Left kidney (tissue), 8 donors: ENCODE measurements at places on chromosomes 12 and 14.
A peak's percentile ranks its signal among the peaks of the same experiment; 100 is the strongest.

GRCh38 chr12:108063192-108063591, 65.9 kb upstream of the WSCD2 start:
- DNase-seq = no peak

- DNase-seq = no peak
These were observed 288.0 kb upstream of the NPAS3 start for GRCh38 chr14:32650665-32651064.

DNA sequence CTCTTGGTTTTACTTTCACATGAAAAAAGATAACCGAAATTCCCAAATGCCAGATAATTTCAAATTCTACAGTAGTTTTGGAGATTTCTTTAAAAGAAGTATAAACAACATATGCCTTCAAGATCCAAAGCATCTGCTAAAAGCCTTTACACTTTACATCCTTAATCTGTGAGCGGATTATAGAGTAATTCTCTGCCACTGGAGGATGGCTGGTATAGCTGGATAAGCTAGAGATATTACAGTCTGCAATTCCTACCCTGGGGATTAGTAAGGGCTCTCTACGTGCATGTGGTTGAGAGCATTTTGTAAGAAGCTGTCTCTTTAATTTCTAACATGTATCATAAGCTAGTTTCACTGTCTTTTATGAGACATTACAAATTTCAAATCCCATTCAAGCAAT, 240.3 kb upstream of the HMGA2 start:
- DNase-seq = no peak

DNA sequence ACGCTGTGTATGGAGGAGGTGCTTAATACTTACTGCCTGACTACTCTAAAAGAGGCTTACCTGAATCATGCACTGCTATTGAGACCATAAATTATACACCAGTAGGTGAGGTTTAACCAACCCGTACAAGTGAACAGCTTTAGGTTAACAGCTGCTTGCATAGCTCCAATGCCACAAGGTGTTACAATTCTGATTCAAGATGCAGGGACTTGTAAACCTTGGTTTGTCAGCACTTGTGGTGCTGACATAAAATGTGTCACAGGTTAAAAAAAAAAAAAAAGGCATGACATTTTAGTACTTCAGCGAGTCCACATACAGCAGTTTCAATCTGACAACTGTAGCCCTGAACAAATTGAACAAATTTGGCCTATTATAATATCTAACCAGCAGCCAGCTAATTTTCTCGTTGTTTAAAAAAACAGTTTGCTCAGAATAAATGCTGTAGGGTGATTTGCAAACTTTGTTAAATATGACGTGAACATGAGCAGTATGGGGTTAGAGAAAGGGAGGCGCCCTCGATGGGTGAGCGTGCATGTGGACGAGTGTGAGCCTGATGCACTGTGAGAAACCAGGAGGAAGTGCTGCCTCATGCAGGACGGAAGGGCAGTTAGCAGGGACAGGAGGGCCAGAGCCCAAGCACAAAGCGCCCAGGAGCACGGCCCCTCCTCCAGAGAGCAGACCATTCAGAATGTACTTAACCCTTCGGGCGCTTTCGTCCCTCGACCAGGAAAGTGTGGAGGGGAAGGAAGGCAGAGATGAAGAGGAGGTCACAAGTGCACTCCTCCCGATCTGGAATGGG, 44.7 kb downstream of the TCHP start:
- peak; percentile 38 for DNase-seq

GRCh38 chr12:101909646-101910045, 32.3 kb downstream of the DRAM1 start:
- no peak for DNase-seq

GRCh38 chr12:109098651-109099050, 1.3 kb downstream of the UNG start:
- DNase-seq = no peak

GRCh38 chr12:6288235-6288634, 22.2 kb upstream of the PLEKHG6 start:
- no peak for DNase-seq

- no peak for DNase-seq
These were observed 60.6 kb upstream of the KCNA1 start for GRCh38 chr12:4849115-4849541.

DNA sequence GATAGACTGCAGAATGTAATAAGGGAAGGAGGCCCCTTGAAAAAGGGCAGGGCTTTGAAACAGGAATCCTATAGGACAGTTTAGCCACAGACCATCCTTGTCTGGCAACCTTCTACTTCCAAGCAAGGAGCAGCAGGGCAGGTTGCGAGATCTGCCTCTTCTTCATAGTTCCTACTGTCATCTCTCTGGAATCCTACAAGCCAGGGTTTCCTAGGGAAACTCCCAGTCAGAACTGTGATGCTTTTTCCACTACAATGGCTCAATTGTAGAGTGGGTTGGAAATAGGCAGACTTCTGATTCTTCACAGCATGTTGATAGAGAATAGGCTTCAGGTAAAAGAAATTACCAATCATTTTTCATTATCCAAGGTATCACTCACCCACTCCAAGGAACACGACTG, 186.3 kb downstream of the DACT1 start:
- DNase-seq = no peak

DNA sequence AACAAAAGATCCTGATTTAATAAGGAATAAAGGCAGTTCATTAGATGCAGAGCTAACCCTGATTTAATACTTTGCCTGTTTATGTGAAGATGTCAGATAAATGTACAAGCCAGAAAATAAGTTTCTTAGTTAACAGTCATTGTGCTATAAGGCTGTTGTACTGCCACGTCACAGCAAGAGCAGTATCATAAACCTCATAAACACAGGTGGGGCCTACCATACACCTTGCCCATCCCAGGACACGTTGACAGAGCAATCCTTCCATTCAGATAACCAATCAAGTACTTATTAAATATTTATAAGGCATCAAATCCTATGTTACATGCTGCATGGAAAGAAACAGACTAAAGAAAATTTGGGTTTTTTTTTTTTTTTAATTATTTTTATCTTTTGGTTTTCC, 36.5 kb downstream of the SINHCAF start:
- no peak for DNase-seq

DNA sequence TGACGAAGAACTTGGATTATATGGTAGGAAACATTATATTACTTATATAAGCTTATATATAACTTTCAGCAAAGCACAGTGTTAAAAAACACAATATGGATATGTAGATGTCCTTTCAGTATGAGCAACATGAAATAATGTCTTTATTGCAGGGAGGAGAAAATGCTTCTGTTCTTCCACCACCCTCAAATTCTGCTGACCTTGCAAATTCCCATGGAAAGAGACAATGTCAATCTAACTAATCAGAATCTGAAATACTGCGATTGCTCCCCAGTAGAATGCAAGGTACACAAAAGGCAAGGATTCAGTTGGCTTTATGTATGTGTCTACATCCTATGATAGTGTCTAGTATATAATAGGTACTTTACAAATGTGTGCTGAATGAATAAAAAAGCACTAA, 26.4 kb downstream of the MGAT4C start:
- DNase-seq = no peak

DNA sequence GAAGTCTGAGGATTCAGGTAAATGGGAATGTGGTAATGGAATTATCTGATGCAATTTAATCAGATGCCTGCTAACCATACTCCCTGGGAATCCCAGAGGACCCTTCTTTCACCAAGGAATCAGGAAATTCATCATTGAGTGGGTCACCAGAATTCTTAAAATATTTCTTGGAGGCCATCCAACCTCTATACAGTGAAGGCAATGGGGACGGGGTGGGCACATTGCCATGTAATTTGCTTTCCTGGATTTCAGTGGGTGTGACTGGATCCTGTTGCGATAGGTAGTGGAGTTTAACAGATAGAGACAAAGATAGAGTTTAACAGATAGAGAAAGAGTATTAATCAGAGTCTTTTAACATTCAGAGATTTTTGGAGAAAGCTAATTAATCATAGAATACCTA, 394.4 kb downstream of the DAD1 start:
- DNase-seq = no peak

GRCh38 chr12:123516216-123516780, 17.2 kb downstream of the RILPL1 start:
- DNase-seq = no peak
